ENCODE measurements at places on chromosomes 1 and 21.

GRCh38 chr1:213914392-213914791, 73.4 kb upstream of the PROX1 start:
- no peak for DNase-seq

- no peak for DNase-seq
These were observed 26.1 kb upstream of the ZNF697 start for GRCh38 chr1:119674111-119674526.

- DNase-seq, result no peak
These were observed 139.7 kb upstream of the ETV3 start for GRCh38 chr1:157277913-157278312.

GRCh38 chr1:239802275-239802674, 289.4 kb upstream of the FMN2 start:
- no peak for DNase-seq

DNA sequence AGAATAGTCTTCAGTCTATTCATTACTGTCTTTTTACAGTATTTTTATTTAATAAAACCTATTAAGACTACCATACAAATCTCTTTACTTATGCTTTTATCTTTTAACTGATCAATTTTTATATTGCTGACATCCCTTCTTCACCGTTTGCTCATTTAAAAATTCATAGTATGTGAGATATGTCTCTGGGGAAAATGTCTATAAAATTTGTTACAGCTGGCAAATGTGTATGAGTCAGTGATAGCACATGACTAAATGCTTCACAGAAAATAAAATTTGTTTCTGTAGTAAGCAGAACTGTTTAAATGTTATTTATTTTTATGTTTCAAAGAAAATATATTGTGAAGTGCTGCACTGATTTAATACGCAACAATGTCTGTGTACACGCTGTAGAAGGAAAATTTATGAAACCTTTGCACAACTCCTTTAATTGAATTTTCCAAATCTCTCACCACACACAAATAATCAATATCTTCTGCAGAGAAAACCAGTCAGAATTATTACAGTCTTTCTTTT, 74.2 kb downstream of the ITGB3BP start:
- DNase-seq, result no peak

DNA sequence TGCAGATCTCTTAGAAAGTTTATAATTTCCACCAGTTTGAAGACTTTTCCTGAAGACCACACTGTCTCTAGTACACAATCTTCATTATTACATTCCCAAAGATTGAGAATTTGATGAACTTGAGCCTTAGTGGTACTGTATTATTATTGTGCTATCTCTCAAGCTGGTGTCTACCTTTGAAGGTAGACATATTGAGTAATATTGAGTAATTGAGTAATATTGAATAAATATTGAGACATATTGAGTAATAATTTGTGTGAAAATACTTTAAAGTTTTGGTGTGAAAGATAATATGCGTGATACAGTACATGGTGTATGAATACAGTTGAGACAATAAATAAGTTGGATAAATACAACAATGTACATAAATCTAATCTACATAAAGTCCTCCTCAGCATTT, 613.1 kb upstream of the ADGRL2 start:
- DNase-seq, result no peak

GRCh38 chr1:68217060-68217554, 15.2 kb downstream of the WLS start:
- no peak for DNase-seq

GRCh38 chr1:176445402-176445801, 17.6 kb upstream of the PAPPA2 start:
- no peak for DNase-seq

GRCh38 chr1:226322986-226323385, 14.0 kb upstream of the LIN9 start:
- DNase-seq, result no peak

GRCh38 chr1:189939967-189940366, 537.7 kb downstream of the BRINP3 start:
- DNase-seq, result no peak

DNA sequence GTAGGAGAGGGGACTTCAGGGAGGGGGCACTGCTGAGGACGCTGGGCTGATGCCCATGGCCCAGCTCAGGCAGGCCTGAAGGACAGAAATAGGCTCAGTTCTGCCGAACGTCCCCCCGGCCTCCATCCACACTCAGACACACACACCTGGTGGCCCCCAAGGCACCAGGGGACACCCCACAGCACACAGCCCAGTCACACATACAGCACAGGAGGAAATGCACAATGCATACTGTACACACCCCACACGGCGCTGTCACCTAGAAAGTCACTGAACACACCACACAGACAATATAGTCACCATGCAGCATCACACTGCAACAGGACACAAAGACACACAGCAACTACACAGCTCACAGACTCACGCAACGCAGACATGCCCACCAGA, 562 bp downstream of the SYTL1 start:
- no peak for DNase-seq

- DNase-seq, result no peak
These were observed 659.9 kb downstream of the USP25 start for GRCh38 chr21:16389643-16390042.

DNA sequence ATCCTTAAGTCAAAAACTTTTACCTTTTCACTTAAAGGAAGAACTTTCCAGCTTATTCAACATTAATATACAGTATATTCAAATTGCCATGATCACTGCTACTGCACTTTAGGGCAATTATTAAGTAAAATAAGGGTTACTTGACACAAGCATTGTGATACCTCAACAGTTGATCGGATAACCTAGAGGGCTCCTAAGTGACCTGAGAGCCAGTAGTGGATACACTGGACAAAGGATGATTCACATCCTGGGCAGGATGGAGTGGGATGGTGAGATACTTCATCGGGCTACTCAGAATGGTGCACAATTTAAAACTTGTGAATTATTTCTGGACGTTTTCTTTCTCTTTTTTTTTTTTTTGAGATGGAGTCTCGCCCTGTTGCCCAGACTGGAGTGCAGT, 54.5 kb upstream of the PPM1J start:
- DNase-seq, result no peak

GRCh38 chr21:38447611-38448010, 50.7 kb downstream of the ERG start:
- no peak for DNase-seq

DNA sequence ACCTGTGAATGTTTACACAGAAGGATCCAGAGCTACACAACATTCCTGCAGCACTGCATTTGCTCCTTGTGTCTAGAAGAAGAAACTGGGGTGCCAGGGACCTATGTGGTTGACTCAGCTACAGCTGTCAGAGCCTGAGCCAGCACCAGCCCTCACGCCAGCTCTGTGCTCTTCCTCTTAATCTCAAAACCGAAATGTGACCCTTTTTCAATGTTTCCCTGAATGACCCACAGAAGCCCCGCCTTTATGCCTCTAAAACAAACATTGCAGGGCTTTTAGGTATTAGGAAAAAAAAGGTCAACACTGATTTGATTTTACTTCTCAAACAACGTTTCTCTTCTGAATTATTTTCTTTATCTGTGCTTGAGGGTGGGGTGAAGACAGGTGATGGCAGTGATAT, 260.5 kb downstream of the DYRK1A start:
- DNase-seq, result no peak

GRCh38 chr1:70358921-70359564, 4.5 kb upstream of the ANKRD13C start:
- DNase-seq, result no peak

GRCh38 chr1:3033040-3033789, 11.9 kb downstream of the ACTRT2 start:
- no peak for DNase-seq

GRCh38 chr1:27598902-27599528, 4.9 kb downstream of the AHDC1 start:
- no peak for DNase-seq

DNA sequence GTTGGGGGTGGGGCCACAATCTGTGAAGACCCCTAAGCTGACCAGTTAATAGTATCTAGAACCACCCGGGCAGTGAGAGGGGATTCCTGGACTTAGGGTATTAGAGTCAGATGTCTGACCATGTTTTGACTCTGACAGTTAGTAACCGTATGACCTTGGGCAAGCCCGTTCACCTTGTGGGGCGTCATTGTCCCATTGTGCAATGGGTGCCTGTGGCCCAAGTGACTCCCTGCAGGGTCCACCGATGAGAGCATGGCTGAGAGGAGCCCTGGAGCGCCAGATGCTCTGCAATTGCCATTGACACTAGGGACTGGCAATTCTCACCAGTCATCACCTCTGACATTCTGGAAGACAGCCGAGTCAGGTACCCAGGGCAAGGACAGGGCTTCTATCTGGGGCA, 225.9 kb upstream of the CSF3R start:
- no peak for DNase-seq

DNA sequence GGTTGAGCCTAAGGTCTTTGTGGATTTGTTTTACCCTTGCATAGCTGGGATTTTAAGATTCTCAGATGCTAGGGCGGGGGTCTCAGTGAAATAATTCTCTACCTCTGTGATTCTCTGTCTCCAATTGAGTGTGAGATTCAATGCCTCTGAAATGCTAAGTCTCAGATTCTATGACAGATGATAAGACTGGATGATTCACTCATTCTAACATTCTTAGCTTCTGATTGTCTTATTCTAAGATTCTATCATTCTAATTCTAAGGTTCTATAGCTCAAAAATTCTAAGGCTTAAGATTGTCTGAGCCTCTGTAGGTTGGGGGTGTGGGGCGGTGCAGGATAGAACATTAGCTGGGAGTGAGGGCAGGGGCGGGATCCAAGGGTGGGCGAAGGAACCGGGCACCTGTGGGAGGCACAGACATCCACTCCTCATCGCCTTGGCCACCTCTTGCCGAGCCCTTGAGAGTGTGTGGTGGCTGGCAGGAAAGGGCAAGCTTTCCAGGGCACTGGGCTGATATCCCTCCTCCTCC, 29.5 kb downstream of the ADGRB2 start:
- no peak for DNase-seq

- DNase-seq, result no peak
These were observed 29.3 kb downstream of the CRYZ start for GRCh38 chr1:74703386-74704182.

DNA sequence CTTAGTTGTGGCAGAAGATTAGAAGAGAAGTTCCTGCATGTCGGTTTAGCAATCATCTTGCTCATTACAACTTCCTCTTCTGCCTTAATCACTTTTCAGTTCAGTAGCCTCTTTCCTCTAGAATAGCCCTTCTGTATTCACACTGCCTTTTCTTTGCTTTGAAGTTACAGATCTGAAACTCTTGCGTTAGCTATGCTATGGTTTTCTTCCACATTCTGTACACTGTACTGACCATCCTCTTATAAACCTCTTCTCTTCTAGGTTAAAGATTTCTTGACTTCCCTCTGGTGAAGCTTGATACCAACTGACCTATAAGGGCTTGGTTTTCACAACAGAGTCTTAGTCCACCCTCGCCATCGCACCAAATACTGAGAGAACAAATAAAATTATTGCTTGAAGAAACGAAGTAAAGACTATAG, 35.0 kb downstream of the C21orf91 start:
- DNase-seq, result no peak

- no peak for DNase-seq
These were observed 70.0 kb downstream of the TRABD2B start for GRCh38 chr1:47927165-47927564.

GRCh38 chr1:115432061-115432460, 94.0 kb upstream of the NGF start:
- DNase-seq, result no peak

Measured in smooth muscle cell of the brain vasculature (primary cell).